ENCODE measurements at places on chromosomes 1 and 21.

GRCh38 chr1:7646164-7646563, 124.9 kb upstream of the VAMP3 start:
- no peak for DNase-seq

- DNase-seq, result no peak
These were observed 229.4 kb downstream of the CACNA1E start for GRCh38 chr1:181712711-181713110.

DNA sequence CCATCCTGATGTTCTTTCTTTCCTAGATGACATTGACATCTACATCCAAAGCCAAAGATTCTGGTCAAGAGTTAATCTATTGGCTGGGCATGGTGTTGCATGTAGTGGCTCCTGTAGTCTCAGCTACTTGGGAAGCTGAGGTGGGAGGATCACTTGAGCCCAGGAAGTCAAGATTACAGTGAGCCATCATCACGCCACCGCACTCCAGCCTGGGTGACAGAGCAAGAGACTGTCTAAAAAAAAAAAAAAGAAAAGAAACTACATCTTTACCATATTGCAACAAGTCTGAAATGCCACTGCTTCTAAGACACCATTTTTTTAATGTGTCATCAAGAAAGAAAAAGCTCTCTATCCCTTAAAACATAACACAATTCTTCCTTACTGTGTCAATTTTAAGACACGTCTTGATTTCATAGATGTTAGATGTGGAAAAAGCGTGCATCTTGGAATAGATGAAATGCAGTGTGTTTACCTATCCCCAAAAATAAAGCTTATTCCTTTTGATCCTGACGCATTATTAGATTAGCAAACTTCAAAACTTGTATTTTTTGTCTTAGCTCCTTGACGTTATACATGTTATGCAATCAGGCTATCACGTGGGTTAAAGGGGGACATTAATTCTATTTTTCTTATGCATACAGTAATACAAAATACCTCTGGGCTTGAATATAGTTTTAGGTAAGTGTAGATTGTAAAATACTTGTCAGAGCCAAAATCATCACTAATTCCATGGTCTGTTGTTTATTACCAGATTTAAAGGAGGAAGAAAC, 46.3 kb downstream of the ELAPOR1 start:
- no peak for DNase-seq

GRCh38 chr21:26834181-26834905, 10.9 kb downstream of the ADAMTS1 start:
- DNase-seq, result peak; percentile 38

DNA sequence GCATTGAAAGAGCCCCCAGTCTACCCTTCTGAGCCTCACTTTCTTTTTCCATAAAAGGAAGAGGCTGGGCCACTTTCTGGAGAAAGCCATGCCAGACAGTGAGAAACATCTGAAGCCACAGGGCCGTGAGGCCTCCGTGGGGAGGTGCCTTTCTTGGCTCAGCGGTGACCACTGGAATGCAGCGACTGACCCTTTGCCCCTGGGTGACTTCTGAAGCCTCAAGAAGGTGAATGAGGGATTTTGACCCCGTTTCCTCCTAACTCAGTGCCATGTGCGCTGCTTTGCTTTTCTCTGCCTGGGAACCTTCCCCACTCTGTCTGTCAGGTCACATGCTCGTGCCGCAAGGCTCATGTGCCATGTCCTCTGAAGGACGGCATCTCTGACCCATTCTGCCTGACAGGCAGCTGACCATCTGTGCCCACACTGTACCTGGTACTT, 44.7 kb upstream of the A3GALT2 start:
- no peak for DNase-seq

DNA sequence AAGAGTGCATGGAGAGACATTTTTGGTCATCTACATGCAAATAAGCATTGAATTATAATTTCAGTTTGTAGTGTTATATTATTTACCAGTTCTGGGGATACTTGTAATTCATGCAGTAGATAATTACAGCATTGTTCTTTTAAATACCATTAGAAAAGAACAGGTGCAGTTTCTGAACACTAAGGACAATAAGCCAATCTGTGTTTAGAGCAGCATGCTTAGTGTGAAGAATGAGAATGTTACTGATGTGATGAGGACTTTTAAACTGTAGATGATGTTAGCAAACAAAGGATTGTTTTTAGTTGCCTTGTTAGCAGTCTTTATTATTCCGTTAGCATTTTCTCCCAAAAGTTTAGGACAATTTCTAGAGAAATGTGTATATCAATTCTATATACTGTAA, 348.3 kb downstream of the BRINP3 start:
- no peak for DNase-seq

DNA sequence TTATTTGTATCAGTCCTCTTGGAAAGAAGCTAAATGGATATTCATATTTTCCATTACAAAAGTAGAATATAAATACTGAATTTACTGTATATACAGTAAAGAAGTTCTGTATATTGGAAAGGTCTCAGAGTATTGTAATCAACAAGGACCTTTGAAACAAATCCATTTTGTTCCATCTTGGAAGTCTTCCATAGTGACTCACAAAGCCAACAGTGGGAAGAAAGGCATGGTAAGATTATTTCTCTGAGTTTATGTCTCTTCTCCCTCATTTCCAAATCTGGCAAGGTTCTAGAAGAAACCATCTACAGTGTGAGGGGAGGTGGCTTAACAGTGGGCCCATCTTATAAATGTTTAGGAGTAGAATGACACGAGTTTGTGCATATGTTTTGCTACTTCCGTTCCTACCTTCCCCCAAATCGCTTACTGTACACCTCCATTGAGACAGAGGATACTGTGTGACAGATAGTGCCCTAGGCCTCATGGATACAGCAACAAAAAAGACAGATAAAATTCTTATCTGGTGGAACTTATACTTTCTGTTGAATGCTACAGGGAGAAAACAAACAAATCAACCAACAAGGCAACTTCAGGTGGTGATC, 22.1 kb upstream of the SSX2IP start:
- peak; percentile 84 for DNase-seq

GRCh38 chr1:71414179-71414578, 333.3 kb upstream of the ZRANB2 start:
- DNase-seq, result no peak

DNA sequence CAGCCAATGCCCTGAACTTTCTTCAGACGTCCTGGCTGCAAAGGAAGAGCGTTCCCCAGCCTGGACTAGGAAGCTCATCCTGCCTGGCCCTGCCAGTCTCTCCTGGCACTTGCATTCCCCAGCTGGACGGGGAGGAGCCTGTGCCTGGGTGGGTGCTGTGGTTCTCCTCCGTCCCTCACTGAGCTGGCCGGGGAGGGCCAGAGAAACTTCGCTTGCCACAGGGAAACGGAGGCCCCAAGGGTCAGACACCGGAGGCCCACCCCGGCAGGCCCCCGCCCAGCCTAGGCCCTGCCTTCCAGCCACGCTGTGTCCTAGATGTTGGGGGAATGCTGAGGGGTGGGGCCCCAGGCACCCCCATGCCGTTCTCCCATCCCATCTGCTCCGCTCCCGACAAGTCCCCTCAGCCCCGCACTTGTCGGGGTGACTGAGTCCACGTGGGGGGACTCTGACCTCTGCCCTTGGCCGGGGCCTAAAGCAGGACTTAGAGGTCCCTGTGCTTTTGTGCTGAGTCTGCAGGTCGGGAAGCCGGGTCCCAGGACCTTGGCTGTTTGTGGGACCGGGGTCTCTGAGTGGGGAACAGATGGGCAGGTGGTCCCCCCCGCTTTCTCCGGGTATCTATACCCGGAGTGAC, 4.8 kb downstream of the FTCD start:
- DNase-seq, result no peak

GRCh38 chr1:228263636-228264035, 55.8 kb downstream of the OBSCN start:
- DNase-seq, result no peak

- no peak for DNase-seq
These were observed 37.5 kb upstream of the AJAP1 start for GRCh38 chr1:4616831-4617465.

DNA sequence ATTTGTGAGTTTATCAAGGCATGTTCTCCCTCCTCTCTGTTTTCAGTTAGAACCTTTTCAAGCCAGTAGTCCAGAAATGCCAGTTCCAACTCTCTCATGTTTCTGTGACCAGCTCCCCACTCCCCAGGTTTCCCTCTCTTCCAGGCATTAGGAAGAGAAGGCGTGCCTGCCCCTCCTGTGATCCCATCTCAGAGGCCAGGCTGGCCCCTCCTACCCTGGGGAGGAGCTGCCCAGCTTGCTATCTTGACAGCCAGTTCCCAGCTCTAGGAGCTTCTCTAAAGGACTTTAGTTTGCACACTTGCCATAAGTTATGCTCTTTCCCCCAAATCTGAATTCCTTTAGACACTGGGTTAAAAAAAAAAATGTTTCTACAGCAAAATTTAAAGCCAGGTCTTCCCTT, 8.9 kb downstream of the HYI start:
- DNase-seq, result no peak

Measured in PC-3 (cell line).